T-helper 2 cell (primary cell): ENCODE measurements at places on chromosomes 1 and 21.

DNA sequence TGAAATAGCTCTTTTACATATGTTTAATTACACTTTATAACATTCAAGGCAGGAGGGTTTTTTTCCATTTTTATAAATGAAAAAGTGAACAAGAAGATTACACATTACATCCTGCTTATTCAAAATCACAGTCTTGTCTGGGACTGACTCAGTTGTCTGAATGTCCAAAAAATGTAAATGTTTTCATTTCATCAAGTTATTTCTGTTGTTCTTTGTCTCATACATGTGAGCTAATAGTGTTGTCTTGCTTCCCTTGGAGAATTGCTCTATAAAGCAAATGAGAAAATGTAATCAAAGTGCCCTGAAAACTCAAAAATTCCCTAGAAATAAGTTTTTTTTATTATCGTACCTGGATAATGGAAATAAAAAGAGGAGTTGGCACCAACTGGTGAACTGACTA lies 242.9 kb downstream of the GRIK1 start:
- DNase-seq = no peak

DNA sequence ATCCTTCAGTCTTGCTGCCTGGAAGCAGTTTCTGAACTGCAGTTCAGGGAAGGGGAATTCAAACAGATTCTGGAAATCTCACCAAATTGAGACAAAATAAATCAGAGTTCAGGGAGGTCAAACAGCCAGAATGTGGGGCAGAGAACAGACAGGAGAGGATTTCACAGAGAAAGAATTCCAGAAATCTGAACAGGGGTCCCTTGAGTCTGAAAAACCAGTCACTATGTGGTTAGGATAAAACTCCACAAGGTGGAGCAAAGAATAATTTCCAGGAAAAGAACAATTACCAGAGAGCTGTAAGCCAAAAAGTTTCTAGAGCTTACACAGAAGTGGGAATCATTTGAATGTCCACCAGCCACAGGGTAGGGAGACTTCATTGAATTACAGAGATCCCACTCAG lies 84.7 kb downstream of the URB2 start:
- no peak for DNase-seq

DNA sequence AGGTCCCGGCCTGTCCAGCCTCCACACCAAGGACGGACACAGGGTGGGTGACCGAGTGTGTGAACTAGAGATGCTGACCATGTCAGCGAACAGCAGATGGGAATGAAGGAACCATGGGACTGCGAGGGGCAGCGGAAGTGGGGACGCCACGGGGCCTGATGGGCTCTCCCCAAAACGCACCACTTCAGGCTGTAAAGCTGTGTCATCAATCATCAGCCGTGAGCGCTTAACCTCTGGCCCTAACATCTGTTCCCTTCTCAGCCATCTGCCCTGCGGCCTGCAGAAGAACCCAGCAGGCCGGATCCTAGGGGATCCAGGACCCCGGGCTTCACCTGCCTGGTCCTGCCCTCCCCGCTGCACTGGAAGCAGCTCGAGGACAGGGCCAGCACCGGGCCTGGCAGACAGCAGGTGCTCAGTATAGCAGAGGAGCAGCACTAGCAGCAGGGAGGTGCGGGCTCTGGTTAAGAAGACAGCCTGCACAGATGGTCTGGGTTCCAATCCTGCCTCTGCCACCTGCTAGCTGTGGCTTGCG lies 58.7 kb downstream of the DMRTB1 start:
- DNase-seq = no peak

GRCh38 chr21:24045775-24046215 lies 1561.5 kb downstream of the MRPL39 start:
- no peak for DNase-seq

DNA sequence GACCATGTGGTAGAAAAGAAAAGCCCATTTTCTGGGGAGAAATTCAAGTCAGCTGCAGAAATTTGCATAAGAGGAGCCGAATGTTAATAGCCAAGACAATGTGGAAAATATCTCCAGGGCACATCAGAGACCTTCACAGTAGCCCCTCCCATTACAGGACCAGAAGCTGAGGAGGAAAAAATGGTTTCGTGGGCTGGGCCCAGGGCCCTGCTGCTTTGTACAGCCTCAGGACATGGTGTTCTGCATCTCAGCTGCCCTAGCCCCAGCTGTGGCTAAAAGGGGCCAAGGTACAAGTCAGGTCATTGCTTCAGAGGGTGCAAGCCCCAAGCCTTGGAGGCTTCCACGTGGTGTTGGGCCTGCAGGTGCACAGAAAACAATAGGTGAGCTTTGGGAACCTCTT lies 108.3 kb downstream of the DMRTB1 start:
- no peak for DNase-seq

GRCh38 chr1:153119491-153119971 lies 6.2 kb upstream of the SPRR2F start:
- DNase-seq = no peak

DNA sequence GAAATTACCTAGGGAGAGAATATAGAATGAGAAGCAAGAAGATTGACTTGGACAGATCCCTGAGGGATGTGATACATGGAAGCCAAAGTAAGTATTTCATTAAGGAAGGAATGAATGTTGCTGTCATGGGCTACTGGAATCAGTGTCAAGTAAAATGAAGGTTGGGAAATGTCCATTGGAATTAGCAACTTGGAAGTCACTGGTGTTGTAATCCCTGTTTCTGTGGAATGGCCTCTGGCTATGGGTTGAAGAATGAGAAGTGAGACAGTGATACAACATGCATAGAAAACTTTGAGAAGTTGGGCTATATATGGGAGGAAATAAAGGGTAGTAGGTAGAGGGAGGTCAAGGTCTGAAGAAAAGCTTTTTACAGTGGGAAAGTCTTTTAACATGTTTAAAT lies 54.7 kb downstream of the CCDC18 start:
- DNase-seq = no peak

DNA sequence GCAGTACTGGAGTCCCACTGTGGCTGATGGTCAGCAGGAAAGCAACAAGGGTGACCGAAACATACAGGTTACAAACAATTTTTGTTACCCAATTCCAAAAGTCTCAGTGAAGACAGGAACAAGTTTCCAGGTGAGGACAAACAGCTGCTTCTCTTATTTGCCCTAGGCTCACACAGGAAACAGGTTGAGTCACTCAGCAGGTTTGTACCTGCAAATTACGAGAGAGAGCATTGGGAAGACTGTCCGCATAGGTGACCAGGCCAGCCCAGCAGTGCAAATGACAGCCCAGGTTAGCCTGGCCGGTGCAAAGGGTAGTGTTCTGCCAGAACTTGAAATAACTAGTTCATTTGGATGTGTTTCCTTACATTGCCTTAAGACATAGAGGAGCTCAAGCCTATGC lies 40.0 kb upstream of the DSCAM start:
- no peak for DNase-seq

- DNase-seq = peak; percentile 42
Observed at GRCh38 chr1:236066828-236067386, 2.0 kb upstream of the NID1 start.

DNA sequence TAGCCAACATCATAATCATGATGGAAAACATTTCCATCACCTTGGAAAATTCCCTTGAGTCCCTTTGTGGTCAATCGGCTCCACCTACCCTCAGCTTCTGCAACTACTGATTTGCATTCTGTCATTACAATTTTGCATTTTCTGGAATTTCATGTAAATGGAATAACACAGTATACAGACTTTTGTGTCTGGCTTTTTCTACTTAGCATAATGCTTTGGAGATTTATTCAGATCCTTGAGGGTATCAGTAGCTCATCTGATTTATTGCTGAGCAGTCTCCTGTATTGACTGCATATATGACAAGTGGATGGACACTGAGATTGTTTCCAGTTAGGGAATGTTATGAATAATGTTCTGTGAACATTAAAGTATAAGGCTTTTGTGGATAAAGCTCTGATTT lies 358.3 kb downstream of the USP25 start:
- no peak for DNase-seq

GRCh38 chr1:203273206-203273868 lies 32.0 kb upstream of the BTG2 start:
- peak; percentile 84 for DNase-seq

DNA sequence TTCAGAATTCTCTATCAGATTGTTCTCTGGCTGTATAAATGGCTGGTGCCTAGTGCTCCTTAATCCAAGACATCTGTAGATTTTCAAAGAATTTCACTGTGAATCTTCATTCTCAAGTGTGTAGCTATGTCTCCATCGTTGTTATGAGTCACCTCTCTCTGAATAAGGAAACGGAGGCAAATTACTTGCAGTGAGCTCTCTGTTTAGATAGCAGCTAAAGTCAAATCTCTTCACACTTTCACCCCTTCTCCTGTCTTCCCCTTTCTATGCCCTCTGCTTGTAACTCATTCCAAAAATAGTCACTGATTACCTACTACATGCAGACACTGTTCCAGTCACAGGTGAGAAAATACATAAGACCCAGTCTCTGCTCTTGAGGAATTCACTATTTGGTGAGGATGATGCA lies 39.7 kb downstream of the CHML start:
- no peak for DNase-seq

- DNase-seq = peak; percentile 52
Observed at GRCh38 chr1:156126630-156127534, 12.4 kb downstream of the LMNA start.

DNA sequence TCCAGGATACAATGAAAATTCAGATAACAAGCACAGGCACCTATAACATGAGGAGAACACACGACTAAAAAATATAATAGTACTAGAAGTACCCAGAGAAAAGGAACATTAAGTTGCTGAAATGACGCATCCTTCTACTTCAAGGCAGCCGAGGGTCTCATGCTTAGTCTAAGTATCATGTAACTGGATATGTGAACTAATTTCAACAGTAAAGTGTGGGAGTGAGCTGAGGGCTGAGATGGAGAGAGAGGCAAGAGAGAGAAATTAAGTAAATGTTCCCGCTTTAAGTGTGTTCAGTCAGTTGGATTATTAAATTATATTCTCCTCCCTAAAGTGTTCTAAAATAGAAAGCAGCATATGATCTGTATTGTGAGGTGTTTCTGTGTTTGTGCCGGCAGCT lies 152.2 kb upstream of the KRTAP19-8 start:
- no peak for DNase-seq
